ENCODE measurements at places on chromosomes 1 and 21.

- no peak for DNase-seq
Observed at GRCh38 chr1:189185097-189185496, 1292.6 kb downstream of the BRINP3 start.

GRCh38 chr1:116806671-116807070, 52.4 kb downstream of the CD2 start:
- no peak for DNase-seq

GRCh38 chr1:53573931-53574330, 114.7 kb downstream of the DMRTB1 start:
- no peak for DNase-seq

- DNase-seq, result no peak
Observed at GRCh38 chr1:232596666-232597303, 33.1 kb downstream of the SIPA1L2 start.

- no peak for DNase-seq
Observed at GRCh38 chr1:15577691-15578090, 7.2 kb downstream of the AGMAT start.

- peak; percentile 76 for DNase-seq
Observed at GRCh38 chr1:159936273-159936904, 9.0 kb downstream of the IGSF9 start.

GRCh38 chr1:180907313-180908055, 5.2 kb upstream of the KIAA1614 start:
- DNase-seq, result no peak

GRCh38 chr1:73813236-73813635, 384.7 kb downstream of the LRRIQ3 start:
- no peak for DNase-seq

Data from activated T-helper 1 cell treated with anti-CD3 and anti-CD28 coated beads, Interleukin-2, amount 50 U/mL, for 16 hours (primary cell).